NCI-H526 (cell line): ENCODE measurements at places on chromosomes 2 and 18.

DNA sequence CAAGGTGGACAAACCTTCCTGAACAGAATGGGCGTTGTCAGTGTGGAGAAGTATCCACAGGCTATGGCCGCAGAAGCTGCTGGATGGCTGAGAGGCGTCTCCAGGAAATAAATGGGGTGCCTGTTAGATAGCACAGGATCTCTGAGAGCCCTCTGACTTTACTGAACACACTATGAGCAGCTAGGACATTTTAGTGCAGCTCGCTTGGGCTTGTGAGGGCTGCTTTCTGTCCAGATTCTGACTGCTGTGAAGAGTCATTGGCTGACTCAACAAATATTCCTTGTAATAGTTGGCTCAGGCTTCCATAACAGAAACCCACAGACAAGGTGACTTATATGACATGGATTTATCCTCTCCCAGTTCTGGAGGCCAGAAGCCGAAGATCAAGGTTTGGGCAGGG is 100.2 kb upstream of the SNTG2 start:
- DNase-seq: no peak

GRCh38 chr2:12982149-12982584 is 265.4 kb downstream of the TRIB2 start:
- DNase-seq: no peak

DNA sequence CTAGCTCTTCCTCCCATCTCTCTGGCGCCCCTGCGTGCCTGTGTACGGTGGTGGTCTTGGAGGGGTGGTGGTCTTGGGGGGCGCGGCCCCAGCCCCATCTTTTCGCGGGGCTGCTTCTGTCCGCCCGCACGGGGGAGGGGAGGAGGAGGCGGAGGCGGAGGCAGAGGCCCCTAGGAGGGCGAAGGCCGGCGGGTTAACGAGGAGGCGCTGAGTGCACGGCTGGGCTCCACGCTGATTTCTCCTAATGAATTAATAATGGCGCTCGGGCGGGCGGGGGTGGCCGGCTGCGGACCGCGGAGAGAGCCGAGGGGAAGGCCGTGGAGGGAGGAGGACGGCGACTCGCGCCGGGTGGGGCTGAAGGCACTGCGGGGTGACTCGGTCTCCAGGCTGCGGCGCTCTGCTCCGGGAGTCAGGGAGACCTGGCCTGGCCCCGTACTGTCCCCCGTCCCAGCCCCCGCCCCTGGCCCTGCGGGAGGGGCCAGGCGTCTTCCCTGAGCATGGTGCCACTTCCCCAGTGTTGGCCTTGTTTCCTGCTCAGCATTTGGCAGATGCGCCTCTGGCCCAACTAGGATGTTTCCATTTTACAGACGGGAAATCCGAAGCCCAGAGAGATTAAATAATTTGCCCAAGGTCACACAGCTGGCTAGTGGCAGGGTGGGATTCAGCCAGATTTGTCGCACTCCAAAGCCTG is 6.0 kb downstream of the GAREM2 start:
- no peak for DNase-seq

DNA sequence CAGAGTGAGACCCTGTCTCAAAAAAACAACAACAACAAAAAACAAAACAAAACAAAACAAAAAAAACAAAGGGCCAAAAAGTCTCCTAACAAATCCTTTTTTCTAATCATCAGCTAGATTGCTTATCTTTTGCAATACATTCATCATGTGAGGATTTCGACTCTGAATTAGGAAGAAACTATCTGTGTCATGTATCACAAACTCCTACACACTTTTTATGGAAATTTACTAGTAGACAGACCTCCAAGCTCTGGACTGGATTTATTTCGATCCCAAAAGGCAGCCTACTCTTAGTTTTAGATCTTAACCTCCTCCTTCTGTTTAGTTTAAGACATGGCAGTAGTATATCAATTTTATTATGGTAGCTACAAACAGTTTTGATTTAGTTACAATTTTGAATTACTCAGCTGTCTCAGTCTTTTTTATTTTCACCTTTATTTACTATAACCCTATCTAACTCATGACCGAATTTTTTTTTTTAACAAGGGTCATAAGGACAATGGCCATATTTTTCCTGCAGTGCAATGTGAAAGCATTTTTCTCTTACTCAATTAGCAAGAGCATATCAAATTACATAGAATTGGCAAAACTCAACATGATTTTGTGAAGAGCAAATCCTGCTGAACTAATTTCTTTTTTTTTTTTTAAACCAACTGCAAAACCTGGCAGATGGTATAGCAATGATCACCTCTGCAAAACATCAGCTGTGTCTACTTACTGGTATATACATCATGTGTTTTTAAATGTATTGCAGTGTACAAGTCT is 10.7 kb upstream of the CCDC88A start:
- no peak for DNase-seq

DNA sequence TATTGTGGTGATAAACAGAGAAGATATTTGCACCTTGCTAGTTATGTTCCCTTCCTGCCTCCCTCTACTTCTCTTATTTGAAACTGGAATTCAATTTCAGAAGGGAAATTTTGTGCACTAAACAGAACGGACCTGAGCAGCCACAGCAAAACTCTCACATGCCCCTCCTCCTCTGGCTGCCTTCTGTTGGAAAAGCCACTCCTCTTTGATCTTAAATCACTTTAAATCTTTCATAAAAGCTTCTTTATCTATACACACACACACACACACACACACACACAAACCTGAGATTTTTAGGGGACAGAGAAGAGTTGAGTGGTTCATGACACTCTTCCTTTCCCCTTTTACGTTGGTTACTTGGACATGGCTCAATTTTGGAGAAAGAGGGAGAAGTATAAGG is 5.6 kb downstream of the TBR1 start:
- no peak for DNase-seq

DNA sequence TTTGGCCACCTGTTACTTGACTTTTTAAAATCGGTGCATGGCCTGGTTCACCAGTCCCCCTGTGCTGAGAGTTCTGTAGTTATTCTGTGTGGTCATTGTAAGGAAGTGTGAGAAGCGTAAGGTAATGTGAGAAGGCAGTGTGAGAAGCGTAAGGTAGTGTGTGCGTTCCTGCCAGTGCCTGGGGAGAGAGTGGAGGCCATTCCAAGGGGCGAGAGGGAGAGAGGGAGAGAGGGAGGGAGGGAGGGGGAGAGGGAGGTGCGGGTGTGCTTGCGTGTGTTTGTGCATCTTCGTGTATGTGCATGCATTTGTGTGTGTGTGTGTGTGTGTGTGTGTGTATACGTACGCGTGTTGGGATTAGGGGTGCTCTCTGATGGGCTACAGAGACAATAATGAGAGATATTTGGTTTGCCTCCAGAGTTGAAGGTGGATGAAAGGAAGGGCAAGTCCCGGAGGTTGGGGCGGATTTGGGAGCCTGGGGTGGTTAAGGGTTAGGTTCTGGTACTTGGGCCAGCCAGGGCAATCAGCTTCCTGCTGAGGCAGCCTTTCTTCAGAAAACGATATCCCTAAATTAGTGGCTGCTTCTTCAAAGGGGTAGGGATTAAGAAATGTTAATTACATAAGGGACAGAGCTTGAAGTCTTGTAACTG is 53.7 kb downstream of the SGPP2 start:
- DNase-seq: no peak

DNA sequence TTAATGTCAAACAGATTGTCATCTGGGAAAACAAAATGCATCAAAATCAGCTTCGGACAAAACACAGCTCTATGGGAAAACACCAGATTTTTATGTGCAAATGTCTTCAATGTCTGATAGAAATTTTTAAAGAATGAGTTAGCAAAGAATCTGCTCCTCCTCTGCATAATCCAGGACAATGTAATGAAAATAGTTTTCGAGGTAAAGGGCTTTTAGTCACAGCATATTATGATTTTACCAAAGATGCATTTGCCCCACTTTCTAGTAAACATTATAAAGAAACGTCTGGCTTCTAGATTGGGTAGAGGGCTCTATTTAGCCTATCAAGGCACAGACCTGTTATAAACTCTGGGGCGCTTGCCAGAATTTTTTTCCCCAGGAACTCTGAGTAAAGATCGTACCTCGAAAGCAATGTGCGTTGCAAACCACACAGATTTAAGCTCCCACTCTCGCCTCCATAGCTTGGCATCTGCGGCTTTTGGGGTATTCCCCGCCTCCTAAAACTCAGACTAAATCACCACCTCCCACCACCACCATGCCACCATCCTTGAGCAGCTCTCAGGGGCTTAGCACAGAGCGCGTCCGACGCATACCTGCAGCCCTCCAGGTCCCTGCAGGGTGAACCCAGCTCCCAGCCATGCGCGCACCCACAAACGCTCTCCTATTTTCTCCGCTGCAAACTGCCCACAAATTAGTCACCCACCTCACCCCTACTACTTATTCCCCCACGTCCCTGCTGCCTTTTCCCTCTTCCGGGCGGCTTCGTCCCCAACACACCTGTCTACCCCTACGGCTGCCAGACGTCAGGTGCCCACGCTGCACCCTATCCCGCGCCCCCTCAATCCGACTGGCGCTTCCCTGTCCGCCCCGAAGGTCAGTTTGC is 829 bp downstream of the ACVR1C start:
- DNase-seq: no peak

DNA sequence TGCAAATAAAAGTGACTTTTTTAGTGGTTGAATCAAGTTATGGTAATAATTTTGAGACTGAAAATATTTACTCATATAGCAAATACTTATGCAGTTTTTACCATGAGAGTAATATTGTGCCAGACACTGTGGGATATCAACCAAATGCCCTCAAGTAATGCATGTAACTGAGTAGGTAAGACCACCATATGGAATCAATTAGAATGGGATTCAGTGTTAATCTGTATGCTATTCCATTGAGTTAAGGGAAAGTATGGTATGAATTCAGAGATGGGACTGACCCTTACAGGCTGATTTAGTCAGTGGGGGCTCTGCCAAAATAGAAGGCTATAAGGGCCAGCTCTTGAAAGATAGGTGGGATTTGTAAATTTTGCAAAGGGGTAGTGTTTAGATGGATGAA is 131.6 kb downstream of the CCDC85A start:
- DNase-seq: no peak

- no peak for DNase-seq
Observed at GRCh38 chr2:66827851-66828250, 392.9 kb downstream of the MEIS1 start.
